ENCODE measurements at places on chromosomes 16 and 17.

GRCh38 chr17:49101054-49101534 lies 31.5 kb upstream of the B4GALNT2 start:
- no peak for DNase-seq

GRCh38 chr17:59370593-59371299 lies 39.3 kb downstream of the YPEL2 start:
- DNase-seq = no peak

DNA sequence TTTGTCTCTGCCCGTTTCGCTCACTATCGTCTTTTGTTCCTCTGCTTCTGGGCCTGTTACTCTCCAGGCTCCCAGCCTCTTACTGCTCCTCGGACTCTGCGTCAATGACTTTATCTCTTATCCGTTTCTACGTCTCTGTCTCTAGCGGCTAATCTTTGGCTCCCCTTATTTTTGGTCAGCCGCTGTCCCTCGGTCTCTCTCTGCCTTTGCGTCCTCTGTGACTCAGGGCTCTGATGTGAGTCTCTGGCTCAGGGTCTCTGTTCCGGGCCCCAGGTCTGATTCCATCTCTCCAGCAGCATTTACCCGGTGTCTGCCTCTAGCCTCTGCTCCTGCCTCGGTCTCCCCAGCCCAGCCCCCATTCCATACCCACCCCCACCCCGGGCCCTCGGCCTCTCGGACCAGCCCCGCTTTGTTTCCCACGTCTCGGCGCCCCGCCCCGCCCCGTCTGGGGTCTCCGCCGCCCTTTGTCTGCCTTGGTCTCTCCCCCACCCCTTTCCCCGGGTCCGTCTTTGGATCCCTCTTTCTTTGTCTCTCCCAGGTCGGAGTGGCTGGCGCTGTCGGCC lies 547 bp upstream of the ZNF48 start:
- no peak for DNase-seq

DNA sequence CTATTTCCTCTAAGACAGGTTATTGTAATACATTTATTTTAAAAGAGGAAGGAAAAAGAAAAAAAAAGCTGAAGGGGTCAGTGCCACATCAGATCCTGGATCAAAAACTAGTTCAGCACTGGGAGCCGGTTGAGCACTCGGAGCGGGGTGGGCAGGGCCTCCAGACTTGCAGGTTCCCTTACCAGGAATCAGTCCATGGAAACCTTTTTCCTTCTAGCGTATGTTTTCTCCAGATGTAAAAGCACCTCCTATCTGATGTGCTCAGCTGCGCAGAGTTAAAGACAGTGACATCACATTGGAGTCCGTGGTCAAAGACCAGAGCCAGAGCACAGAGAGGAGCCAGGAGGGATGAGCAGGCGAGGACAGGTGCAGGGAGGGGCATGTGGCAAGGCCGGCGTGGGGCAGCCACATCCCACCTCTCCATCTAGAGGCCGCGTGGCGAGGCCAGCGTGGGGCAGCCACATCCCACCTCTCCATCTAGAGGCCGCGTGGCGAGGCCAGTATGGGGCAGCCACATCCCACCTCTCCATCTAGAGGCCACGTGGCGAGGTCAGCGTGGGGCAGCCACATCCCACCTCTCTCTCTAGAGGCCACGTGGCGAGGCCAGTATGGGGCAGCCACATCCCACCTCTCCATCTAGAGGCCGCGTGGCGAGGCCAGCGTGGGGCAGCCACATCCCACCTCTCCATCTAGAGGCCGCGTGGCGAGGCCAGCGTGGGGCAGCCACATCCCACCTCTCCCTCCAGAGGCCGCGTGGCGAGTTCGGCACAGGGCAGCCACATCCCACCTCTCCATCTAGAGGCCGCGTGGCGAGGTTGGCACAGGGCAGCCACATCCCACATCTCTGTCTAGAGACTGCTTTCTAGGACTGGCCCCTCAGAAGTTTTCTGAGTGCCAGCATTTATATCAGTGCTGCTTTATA lies 166.8 kb upstream of the CHMP6 start:
- DNase-seq = no peak

- no peak for DNase-seq
Measured at GRCh38 chr16:89536886-89537548, 23.5 kb upstream of the RPL13 start.

- no peak for DNase-seq
Measured at GRCh38 chr17:5832886-5833285, 237.3 kb upstream of the WSCD1 start.

- DNase-seq = no peak
Measured at GRCh38 chr17:82690786-82691489, 7.6 kb downstream of the RAB40B start.

- DNase-seq = no peak
Measured at GRCh38 chr16:78310990-78311561, 211.6 kb downstream of the WWOX start.

DNA sequence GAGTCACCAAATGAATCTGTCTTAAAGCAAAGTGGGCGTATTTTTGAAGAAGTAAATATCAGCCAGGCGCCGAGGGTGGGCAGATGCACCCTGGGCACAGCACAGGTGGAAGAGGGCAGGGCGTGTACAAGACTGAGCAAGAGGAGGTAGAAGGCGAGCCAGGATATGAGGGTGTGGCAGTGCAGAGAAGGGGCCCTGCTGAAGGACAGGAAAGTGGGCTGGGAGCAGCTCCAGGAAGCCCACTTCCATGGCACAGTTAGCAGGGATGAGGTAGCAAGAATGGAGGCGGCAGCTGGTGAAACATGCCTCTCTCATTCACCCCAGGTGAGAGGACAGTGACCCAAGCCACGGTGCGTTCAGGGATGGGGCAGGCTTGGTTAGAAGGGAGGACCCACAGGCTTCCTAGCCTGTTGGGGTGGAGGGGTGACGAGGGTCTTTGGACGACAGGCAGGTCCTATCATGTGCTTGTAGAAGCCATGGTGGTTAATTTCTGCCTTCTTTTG lies 149.3 kb downstream of the CLEC16A start:
- no peak for DNase-seq

DNA sequence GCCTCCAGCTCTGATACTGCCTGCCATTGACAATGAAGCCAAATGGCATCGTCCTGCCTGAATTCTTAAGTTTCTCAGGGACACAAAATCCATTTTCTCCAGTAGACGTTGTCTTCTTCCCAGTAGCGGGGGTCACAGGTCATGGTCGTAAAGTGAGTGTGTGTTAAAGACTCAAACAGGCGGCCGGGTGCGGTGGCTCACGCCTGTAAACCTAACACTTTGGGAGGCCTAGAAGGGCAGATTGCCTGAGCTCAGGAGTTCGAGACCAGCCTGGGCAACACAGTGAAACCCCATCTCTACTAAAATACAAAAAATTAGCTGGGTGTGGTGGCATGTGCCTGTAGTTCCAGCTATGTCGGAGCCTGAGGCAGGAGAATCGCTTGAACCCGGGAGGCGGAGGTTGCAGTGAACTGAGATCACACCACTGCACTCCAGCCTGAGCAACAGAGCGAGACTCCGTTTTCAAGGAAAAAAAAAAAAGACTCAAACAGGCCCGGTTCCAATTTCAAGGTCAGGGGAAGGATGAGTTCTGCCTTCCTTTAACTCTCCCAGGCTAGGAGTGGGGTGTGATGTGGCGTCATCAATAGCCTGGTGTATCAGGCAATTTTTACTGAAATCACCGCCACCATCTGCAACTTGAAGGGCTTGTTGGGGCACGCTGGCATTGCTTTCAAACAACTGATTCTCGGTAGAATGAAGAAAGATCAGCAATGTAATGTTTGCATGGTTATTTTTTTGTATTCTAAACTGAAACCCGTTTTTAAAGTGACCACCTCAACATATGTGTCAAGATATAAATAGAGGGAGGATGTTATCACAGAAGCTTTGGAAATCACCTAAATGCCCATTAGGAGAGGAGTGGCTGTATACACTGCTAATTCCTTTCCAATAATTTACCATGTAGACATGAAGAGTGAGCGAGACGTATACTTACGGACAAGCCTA lies 91.0 kb downstream of the WSCD1 start:
- no peak for DNase-seq

DNA sequence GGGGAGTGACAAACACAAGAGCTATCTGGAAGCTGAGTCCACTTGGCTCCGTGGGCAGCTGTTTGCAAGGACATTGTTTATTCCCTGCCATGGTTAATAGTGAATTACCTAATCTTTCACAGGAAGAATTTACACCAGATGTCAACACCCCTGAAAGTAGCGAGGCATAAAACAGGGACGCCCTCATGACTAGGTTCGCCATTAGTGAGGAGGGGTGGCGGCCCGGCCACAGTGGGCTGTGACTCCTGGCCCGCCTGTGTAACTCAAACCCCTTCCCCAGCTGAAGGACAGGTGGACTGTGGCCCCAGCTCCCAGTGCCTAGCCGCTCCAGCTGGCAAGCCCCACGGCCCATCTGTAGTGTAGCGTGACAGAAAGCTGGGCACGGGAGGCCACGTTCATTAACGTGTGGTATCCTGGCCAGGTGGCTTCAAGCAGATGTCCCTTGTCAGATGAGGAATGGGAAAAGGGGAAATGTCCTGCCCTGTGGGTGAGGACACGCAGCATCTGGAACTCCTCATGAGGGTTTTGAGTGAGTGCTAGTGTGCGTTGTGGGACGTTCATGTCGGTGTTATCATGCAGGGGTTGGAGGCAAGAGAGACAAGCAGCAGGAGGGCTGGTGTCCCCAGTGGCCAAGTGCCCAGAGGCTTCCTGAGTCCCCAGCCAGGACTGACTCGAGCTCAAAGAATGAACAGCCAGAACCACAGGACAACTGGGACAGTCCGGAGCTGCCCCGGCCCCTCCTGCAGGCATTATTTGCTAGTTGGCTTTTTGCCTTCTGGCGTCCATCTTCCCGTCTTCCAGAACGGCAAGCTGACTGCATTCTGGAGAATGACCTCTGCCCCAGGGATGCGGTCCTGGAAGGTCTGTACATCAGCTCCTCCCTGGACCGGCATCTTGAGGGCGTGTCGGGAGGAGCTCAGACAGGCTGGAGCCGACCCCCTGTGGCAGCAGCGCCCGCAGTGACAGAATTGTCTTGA lies 19.2 kb downstream of the KDM8 start:
- no peak for DNase-seq

Measured in stimulated activated CD4-positive, alpha-beta T cell treated with anti-CD3 and anti-CD28 coated beads, Interleukin-1b, Interleukin-23, amount 100 ng/mL, for 1 hour (primary cell).